ENCODE measurements at places on chromosomes 1 and 21. TPM values are rescaled to one million over a fixed set of nuclear protein-coding genes. Genes with fewer than 3 reads are reported as not detected.
A peak's percentile ranks its signal among the peaks of the same experiment; 100 is the strongest.

GRCh38 chr1:147673406-147673805, 3.1 kb upstream of the ACP6 start:
- DNase-seq: no peak

NBPF4 gene
- 1.0 TPM for polyA plus RNA-seq

- DNase-seq: no peak
These were observed 31.3 kb downstream of the CBR1 start for GRCh38 chr21:36100971-36101641.

DNA sequence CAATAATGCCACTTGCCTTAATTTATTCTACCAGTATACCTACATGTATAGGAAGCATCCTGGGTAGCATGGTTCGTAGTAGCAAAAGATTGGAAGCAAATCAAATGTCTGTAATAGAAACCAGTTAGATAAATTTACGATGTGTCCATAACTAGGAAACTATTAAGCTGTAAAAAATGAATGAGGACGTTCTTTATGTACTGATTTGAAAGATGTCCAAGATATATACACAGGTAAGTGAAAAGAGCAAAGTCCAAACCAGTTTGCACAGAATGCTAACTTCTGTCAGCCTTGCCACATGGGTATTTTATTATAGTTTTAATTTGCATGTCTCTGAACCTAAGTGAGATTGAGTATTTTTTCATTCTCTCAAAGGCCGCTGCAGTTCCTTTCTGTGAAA, 251.8 kb upstream of the IRF2BP2 start:
- DNase-seq: peak; percentile 92

DNA sequence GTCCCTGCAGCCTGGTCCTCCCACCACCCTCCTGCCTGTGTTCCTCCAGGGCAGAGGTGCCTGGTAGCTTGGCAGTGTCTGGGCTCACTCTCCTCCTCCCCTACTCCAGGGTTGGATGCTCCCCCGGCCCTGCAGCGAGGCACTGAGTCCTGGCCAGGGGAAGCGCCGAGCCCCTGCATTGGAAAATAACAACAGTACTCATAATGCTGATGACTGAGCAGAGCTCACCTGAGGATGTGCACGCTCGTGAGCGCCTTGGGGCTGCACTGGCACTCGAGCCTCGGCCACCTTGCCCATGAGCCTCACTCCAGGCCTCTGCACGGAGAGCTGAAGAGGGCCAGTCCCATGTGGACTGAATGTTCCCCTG, 6.0 kb upstream of the ACTRT2 start:
- no peak for DNase-seq

- no peak for DNase-seq
These were observed 144.8 kb downstream of the GLUL start for GRCh38 chr1:182246783-182247182.

- DNase-seq: no peak
These were observed 11.6 kb downstream of the GPX7 start for GRCh38 chr1:52613636-52614373.

GPR25 gene
- polyA plus RNA-seq: 0.10 TPM

FAM78B gene
- polyA plus RNA-seq: 0.92 TPM

GRIK1 gene
- polyA plus RNA-seq: not detected

DNA sequence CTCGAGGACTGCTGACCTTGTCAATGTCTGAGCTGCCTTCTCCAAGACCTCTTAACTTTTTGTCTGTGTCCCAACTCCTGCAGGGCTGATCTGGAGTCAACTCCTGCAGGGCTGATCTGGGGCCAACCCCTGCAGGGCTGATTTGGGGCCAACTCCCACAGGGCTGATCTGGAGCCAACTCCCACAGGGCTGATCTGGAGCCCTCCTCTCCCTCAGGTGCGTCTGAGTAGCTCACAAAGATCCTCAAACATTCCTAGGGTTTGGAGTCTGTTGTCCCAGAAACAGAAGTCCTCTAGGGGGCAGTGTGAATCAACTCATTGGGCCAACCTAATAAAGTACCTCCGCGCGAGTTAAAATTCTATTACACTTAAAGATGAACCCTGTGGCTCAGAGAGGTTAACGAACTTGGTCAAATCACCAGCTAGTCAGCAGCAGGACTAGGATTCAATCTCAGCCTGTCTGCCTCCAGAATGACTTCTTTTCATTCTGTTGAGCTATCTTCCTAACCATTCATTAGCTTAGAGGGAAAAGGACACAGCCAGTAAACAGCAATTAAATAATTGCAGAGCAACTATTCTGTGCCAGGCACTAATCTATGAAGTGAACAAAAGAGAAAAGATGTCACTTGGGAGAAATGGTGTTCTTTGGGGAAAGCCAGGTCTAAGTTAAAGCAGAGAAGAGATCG, 17.2 kb upstream of the RLF start:
- peak; percentile 80 for DNase-seq

CD1B gene
- polyA plus RNA-seq: not detected

DNA sequence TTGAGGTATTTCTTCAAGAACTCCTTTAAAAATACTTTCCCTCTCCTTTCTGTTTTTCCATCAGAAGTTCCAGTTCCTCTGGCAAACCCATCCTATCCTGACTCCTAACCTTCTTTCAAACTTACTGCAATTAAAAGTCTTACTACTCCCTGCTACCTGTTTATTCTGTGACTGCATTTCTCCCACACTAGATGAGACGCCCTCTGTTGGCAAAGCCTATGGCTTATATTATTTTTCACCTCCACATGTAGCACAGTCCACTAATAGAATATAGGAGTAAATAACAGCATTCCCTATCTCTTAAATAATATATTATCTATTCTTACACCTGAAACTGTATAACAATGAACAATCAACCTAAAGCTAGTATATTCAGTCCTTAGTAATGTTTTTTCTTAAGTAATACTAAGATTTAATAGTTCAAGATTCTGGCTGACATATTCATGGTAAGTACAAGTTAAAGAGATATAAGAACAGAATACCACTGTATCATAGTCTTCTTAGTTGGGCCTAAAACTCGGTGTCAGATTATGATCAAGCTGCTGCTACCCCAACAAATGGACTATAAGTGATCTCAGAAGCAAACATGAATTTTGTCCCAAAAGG, 54.8 kb downstream of the RAB3GAP2 start:
- DNase-seq: peak; percentile 36

CYP4A11 gene
- 3.6 TPM for polyA plus RNA-seq

DNA sequence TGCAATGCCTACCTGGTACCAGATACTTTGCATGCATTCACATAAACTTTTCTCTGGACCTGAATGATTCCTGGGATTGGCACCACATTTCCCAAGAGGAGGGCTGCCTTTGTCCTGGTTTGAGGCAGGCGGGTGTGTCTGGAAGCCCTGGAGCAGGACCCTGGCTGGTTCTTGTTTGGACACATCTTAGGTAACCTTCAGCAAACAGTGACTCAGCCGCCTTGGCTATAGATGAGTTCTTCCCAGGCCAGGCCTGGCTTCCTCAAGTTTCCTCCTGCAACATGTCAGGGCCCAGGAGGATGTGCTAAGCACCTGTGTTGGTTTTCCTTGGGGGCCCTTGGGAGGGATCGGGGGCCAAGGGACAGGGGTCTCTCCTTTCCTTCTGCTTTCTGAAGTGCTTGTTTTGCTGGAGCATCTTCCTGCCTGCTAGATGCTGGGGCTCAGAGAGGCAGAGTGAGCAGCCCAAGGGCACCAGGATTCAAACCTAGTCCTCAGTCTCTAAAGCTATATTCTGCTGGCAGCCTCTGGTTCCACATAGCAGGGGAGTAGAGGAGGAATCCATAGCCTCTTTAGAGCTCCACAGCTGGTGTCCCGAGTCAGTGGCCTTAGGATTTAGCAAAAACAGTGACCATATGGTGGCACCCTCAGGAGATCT, 38.2 kb downstream of the PAX7 start:
- no peak for DNase-seq

- no peak for DNase-seq
These were observed 141.7 kb upstream of the EDN2 start for GRCh38 chr1:41626146-41626545.

GRCh38 chr1:29644812-29645211, 408.5 kb downstream of the PTPRU start:
- no peak for DNase-seq

DNA sequence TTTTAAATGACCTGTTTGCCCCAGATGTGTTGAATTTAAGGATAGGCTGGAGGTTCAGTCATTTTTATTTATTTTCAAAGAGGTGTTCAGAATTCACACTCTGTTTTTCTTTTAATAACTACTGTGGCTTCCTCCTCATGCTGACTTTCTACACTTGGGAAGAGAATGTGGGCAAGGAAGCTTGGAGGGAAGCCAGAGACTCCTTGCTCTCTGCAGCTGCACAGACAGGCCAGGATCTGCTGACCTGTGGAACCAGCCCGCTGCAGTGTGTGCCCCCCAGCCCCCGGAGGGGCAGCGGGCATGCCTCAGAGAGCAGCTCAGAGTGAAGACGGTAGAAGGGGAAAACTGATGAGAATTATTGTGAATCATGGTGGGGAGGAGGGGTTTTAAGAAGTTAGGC, 16.9 kb downstream of the MGST3 start:
- DNase-seq: no peak

Measured in small intestine (tissue), 16 donors.